ENCODE measurements at places on chromosomes 1 and 21.

GRCh38 chr21:36207577-36208320 is 51.1 kb downstream of the DOP1B start:
- DNase-seq: no peak

DNA sequence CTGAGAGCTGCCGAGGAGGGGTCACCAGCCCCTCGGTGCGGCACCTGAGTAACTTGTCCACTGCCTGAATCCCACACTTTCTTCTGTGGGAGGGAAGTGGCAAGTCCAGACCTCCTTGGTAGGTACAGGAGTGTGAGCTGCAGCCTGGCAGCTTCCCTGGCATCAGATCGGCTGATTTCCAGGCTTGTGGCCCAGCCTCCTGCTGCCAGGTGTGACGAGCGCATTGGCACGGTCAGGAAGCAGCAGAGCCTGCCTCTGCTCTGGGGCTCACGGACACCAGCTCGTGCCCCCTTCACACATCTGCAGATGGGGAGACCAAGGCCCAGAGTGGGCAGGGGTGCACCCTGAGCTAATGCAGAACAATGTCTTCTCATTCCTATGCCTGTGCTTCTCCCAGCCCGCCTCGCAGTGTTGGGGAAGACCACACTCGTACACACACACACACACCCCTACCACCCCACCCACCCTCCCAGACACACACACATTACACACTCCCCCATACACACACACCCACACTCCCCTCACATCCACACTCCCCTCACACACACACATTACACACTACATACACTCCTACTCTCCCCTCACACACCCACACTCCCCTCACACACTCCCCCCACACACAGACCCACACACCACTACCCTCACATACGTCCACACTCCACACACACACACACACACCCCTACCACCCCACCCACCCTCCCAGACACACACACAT is 33.1 kb upstream of the SELENON start:
- DNase-seq: no peak

- DNase-seq: no peak
These were observed 38.0 kb upstream of the HMGN1 start for GRCh38 chr21:39386899-39387298.

GRCh38 chr1:53141487-53142055 is 867 bp downstream of the SLC1A7 start:
- DNase-seq: no peak

GRCh38 chr1:68703921-68704354 is 207.1 kb upstream of the DEPDC1 start:
- no peak for DNase-seq

GRCh38 chr1:222813866-222814535 is 838 bp upstream of the DISP1 start:
- DNase-seq: no peak

GRCh38 chr1:21149855-21150432 is 26.8 kb downstream of the EIF4G3 start:
- no peak for DNase-seq

GRCh38 chr1:245395680-245396079 is 240.9 kb downstream of the KIF26B start:
- DNase-seq: no peak

- DNase-seq: peak; percentile 53
These were observed 2.1 kb upstream of the PFKL start for GRCh38 chr21:44297525-44298290.

- no peak for DNase-seq
These were observed 21.3 kb upstream of the COL18A1 start for GRCh38 chr21:45383615-45384201.

DNA sequence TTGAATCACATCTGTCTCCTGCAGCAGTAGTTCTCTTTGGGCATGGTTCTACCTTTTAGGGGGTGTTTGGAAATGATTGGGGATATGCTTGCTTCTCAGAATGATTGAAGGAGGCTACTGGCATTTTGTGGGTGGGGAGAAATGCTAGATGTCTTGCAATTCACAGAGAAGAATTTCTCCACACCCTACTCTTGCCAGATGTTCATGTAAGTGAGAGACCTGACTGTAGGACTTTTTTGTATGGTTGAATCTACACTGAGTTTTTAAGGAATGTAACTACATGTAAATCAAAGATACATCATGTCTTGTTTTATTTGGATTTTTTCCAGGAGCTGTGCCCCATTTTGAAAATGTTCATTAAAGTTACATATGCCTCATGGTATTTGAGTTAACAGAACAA is 311.9 kb downstream of the PRDM2 start:
- DNase-seq: no peak

GRCh38 chr1:198612471-198613260 is 26.2 kb upstream of the PTPRC start:
- DNase-seq: no peak

DNA sequence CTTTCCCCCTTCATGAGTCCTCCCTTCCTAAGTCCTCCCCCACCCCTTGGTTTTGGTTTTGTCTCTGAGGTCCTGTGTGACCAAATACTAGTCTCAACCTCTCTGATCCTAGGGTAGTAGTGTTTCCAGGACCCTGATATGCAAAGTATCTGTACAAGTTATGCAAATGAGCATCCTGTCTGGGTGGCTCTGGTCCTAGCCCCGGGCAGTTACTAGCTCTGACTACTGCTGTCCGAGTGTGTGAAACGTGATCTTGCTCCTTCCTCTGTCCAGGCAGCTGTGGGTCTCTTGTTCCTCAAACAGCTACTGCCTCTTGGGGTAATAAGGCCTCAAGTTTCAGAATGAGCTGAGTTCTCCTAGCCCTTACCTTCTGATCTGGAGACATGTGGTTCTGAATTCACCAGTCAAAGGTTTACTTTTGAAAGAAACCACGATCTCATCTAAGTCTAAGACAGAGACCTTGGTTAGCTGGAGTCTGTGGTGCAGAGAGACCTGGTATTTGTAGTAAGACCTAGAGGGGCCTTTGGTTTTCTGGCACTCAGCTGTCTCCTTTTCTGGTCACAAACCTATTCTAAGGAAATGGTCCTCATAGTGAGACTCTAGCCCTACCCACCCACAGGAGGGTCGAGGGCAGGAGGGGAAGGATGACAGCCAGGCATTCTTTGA is 31.0 kb upstream of the IL19 start:
- no peak for DNase-seq

DNA sequence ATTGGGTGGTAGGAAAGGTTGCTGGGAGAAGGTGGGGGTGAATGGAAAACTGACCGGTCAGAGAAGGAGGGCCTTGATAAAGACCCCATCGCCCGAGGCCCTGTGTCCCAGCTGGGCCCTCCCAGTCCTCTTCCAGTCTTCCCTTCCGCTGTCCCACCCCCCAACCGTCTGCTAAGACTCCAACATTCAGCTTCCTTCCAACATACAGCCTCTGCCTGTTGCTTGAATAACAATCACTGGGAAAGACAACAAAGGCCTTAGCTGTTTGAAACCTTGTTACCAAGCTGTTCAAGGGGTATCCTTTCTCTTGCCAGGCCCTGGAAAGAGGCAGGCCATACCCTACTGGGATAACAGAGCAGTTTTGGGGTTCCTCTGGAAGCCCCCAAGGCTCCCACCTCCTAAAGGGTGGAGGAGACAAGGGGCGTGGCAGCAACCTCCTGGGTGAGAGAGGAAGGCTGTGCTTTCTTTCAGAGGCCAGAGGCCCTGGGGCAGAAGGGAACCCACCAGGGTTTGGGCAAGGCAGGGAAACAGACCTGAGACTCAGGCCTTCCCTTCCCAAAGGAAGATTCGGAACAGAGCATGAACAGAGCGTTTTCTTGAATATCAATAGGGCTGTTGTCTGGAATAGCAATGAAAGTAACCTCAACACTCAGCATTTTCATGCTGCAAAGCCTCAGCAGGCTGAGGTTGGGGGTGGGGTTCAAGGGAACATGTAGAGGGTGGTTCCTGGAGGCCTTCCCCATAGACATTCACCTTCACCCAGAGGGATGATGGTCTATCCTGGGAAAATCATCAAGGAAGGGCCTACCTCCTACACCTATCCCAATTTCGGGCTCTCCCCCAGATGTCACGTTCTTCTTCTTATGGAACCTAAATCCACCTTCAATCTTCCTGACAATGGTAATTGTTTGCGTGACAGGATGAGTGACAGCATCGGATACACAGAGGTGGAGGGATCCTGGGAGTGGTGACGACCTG is 4.1 kb downstream of the ETNK2 start:
- no peak for DNase-seq

DNA sequence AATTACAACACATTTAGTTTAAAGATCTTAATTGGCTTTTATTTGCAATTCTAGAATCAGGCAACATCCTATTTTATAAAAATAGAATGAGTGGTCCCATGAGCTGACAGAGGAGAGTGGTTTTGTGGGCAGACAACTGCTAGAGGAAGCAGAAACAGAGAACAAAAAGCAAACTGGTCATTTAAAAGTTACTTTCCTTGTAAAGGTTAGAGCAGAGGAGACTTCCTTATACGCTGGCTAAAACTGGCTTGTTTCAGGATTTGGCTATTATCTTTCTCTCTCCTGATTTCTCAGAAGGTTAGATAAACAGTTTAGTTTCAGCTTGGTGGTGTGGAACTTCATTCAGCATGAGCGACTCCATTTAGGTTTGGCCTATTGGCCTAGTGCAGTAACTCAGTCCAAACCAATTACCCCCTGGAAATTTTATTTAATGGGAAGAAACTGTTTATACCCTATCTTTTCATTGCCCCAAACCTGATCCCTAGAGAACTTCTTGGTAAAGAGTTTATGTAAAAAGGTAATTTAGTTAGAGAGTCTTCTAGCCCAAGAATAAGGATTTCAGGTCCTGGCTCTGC is 32.2 kb upstream of the IL20 start:
- no peak for DNase-seq

- no peak for DNase-seq
These were observed 148.2 kb downstream of the NOS1AP start for GRCh38 chr1:162217706-162218105.

- no peak for DNase-seq
These were observed 8.1 kb upstream of the MYOG start for GRCh38 chr1:203093754-203094410.

- DNase-seq: no peak
These were observed 204.5 kb downstream of the TTLL7 start for GRCh38 chr1:83794384-83794783.

GRCh38 chr1:2796890-2797740 is 4.4 kb downstream of the TTC34 start:
- DNase-seq: no peak

DNA sequence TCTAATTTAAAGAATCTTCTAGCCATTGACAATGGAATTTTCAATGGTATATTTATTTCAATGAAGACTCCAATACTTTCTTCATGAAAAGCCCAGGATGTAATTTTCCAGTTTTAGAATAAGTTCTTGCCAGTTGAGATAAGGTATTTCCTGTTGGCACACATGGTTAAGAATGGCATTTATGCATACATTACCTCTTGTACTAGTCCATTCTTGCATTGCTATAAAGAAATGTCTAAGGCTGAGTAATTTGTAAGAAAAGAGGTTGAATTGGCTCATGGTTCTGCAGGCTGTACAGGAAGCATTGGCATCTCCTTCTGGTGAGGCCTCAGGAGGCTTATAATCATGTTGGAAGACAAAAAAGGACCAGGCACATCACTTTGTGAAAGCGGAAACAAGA is 1179.6 kb downstream of the AMY1C start:
- no peak for DNase-seq

- no peak for DNase-seq
These were observed 13.4 kb upstream of the NES start for GRCh38 chr1:156690675-156691036.

GRCh38 chr1:221101807-221102605 is 222.8 kb downstream of the HLX start:
- no peak for DNase-seq

DNA sequence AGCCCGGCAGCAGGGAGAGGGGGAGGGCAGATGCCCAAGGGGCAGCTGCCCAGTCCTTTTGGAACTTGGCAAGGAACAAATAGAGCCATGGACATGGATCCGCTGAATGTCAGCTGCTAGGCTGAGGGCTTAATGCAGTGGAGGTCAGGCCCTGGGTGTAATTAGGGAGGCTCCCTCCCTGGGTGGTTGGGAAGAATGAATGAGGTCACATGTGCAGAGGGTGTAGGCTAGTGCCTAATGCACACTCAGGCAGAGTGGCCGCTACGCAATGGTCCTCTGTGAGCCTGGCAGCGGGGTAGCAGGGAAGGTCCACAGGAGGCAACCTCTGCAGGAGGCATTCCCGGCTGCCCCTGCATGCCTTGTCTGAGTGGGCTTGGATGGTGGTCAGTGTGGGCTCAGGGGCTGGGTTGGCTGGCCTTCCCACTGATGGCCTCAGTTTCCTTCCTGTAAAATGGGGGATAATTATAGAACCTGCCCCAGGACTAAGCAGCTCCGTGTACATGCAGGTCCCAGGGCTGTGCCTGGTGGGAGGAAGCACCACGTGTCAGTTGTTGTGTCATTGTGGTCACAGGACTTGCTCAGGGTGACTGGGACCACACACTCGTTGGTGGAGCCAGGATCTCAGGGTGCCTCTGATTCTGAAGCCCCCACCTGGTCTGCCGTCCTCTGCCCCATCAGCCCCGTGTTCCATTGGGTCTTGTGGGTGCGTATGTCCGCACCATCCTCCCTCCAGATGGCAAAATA is 81.6 kb upstream of the ACTL8 start:
- DNase-seq: no peak

GRCh38 chr1:87149241-87150041 is 179.2 kb upstream of the LMO4 start:
- DNase-seq: no peak

DNA sequence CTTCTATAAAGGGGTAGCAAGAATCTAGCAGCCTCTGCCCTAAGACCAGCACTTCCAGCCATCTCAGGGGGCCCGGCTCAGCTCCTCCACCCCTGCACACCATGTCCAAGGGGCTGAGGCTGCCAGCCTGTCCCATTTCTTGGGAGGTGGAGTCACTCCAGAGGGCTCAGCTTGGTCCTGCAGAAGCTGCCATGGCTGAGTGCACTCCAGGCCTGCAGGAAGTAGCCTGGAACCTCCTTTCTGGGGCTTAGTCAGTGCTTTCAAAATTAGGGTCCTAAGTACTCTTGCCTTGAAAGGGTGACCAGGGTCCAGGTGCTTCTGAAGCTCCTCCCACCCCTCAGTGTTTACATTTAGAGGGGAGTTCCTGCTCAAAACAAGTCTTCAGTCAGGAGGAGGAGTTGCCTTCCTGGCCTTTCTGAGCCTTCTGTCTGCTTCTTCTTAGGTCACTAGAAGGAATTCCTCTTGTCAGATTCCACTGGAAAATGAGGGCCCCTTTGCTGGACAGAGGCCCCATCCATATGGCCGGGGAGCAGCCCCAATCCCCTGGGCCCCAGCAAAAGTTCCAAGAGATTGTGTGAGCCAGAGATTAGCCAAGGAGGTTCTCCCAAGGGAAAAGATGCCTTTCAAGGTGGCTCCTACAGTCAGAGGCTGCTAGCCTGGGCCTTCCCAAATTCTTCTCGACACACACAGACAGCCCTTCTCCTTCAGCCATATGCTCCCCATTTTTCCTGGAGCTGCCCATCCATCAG is 128.1 kb upstream of the VAMP3 start:
- no peak for DNase-seq

GRCh38 chr1:154129391-154129970 is 25.4 kb downstream of the NUP210L start:
- DNase-seq: no peak

Data from stimulated activated CD4-positive, alpha-beta T cell treated with anti-CD3 and anti-CD28 coated beads, Interleukin-1b, Interleukin-23, amount 100 ng/mL, for 1 hour (primary cell).